Small intestine (tissue), 16 donors: ENCODE measurements at places on chromosomes 2 and 18. TPM values are rescaled to one million over a fixed set of nuclear protein-coding genes. Genes with fewer than 3 reads are reported as not detected.

- no peak overlapping the region for H3K4me3 ChIP-seq
- no peaks in the 10 kb centered on the region for H3K4me1 ChIP-seq
- H3K36me3 ChIP-seq, result no peaks in the 10 kb centered on the region
- H3K27ac ChIP-seq, result no peak overlapping the region
Measured at GRCh38 chr18:37464257-37464656, 101.3 kb downstream of the CELF4 start.

Gene HTR2B
- not detected for polyA plus RNA-seq

- H3K27me3 ChIP-seq, result no peaks in the 10 kb centered on the region
- no peak overlapping the region for H3K4me3 ChIP-seq
- no peak for DNase-seq
- H3K27ac ChIP-seq, result no peak overlapping the region
- no peaks in the 10 kb centered on the region for H3K4me1 ChIP-seq
Measured at GRCh38 chr18:38887671-38888020, 1322.0 kb upstream of the CELF4 start.

GRCh38 chr2:172300851-172301250, 126.5 kb upstream of the ITGA6 start:
- H3K4me3 ChIP-seq, result no peak overlapping the region
- DNase-seq, result no peak
- no peak overlapping the region for H3K27ac ChIP-seq
- H3K27me3 ChIP-seq, result no peaks in the 10 kb centered on the region
- no peaks in the 10 kb centered on the region for H3K4me1 ChIP-seq

Gene STON1
- 3.6 TPM for polyA plus RNA-seq

Gene HOXD4
- not detected for polyA plus RNA-seq

Gene ANKRD62
- polyA plus RNA-seq, result not detected

- H3K36me3 ChIP-seq, result no peaks in the 10 kb centered on the region
- no peak for DNase-seq
- H3K27me3 ChIP-seq, result no peaks in the 10 kb centered on the region
- no peak overlapping the region for H3K4me3 ChIP-seq
- H3K27ac ChIP-seq, result no peak overlapping the region
- no peaks in the 10 kb centered on the region for H3K4me1 ChIP-seq
Measured at GRCh38 chr2:217160103-217160743, 300.4 kb upstream of the TNP1 start.

DNA sequence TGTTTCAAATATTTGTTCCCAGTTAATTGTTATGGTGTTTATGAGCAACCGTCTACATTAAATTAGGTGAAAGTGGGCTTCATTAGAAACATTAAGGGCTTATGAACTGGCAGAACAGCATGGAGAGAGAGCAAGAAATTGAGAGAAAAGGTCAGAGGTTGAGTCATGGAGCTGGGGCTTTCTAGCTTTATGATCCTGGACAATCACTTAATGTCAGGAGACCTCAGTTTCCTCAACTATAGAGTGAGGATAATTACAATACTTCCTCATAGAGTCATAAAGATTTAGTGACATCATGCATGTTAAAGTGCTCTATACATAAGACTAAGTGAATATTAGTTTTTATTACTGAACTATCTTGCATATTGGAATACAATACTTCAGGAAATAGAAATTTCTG, 83.9 kb downstream of the PLCL1 start:
- no peak overlapping the region for H3K27ac ChIP-seq
- H3K36me3 ChIP-seq, result no peaks in the 10 kb centered on the region
- no peak overlapping the region for H3K4me3 ChIP-seq

Gene CAVIN2
- polyA plus RNA-seq, result 8.1 TPM

DNA sequence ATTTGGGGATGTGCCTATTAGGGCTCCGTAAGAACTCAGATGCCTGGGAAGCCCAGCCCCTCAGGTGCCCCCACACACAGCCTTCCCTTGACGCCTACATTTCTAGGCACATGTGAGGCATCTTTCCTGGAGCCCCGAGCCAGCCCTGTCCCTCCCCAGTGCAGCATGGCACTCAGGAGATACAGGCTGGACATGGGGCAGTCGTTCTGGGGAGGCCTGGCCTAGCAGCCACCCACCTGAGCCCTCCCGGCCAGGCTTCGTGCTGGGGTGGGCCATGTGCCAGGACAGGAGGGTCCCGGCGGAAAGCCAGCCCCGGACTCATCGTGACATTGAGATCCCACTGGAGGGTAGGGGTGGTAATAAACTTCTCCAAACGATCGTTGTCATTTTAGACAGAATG, 15.2 kb downstream of the BOK start:
- H3K4me3 ChIP-seq, result no peak overlapping the region
- H3K36me3 ChIP-seq, result no peaks in the 10 kb centered on the region
- H3K27ac ChIP-seq, result no peak overlapping the region
- H3K27me3 ChIP-seq, result no peaks in the 10 kb centered on the region

Gene ZNF385B
- 0.21 TPM for polyA plus RNA-seq

GRCh38 chr2:118530976-118531375, 316.5 kb downstream of the EN1 start:
- H3K27me3 ChIP-seq, result no peaks in the 10 kb centered on the region
- H3K27ac ChIP-seq, result no peak overlapping the region
- H3K36me3 ChIP-seq, result no peaks in the 10 kb centered on the region
- no peak overlapping the region for H3K4me3 ChIP-seq
- H3K4me1 ChIP-seq, result no peaks in the 10 kb centered on the region
- DNase-seq, result no peak

Gene IL37
- not detected for polyA plus RNA-seq

DNA sequence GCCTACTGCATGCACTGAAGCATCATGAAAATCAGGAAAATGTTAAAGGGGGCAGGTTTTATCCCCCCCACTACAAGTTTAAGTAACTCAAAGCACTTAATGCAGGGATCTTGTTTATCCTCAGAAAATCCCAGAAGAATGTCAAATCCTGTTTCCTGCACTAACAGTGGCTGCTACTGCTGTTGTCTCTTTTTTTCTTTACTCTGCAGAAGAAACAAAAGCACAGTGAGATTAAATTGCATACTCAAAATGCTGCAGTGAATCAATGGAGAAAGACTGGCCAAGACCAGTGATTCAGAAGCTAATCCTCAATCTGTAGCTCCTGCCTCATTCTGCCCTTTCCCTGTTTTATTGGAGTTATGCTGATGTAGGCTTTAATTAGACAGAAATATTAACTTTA, 332.3 kb upstream of the FIGN start:
- no peaks in the 10 kb centered on the region for H3K27me3 ChIP-seq
- no peaks in the 10 kb centered on the region for H3K36me3 ChIP-seq
- DNase-seq, result no peak
- H3K4me3 ChIP-seq, result no peak overlapping the region
- H3K4me1 ChIP-seq, result no peaks in the 10 kb centered on the region

DNA sequence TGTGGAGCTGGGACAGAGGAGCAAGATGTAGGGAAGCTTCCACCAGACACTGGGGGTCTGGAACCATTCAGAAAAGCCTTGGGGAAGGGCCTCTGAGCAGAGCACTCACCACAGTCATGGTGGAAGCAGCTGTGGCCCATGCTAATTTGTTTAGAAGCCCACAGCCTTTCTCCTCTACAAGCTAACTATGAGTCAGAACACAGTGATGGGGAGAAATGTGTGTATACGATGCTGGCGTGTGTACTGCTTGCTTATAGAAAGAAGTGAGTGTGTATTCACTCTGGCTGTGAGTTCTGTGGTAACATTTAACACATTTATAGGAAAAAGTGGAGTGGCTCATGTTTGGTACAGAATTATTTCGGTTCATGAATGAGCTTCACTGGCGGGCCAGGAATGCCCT, 157.0 kb upstream of the ACAA2 start:
- H3K4me3 ChIP-seq, result no peak overlapping the region
- H3K4me1 ChIP-seq, result peaks cover 2% of the 10 kb centered on the region

DNA sequence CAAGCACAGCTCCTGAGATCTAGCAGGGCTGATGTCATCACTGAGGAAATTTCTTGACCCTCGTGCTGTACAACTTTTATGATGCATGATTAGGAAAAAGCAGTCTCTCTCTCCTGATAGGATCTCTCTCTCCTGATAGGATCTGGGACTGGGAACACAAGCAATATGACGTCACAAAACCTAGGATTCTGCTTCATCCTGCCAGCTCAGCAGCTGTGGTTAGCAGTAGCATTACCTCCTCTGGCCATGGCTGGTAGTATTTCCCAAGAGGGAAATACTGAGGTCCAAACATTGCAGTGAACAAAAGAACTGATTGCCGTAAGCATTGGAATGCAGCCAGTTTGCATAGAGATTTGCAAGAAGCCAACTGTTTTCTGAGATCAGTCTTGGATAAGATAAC, 521.2 kb upstream of the POU3F3 start:
- no peaks in the 10 kb centered on the region for H3K4me1 ChIP-seq
- no peak overlapping the region for H3K27ac ChIP-seq
- H3K36me3 ChIP-seq, result no peaks in the 10 kb centered on the region
- DNase-seq, result peak; percentile 22

- DNase-seq, result no peak
- H3K27me3 ChIP-seq, result peaks cover 16% of the 10 kb centered on the region
- H3K36me3 ChIP-seq, result no peaks in the 10 kb centered on the region
- no peaks in the 10 kb centered on the region for H3K4me1 ChIP-seq
- no peak overlapping the region for H3K4me3 ChIP-seq
- no peak overlapping the region for H3K27ac ChIP-seq
Measured at GRCh38 chr2:177021706-177022343, 190.8 kb upstream of the HNRNPA3 start.

DNA sequence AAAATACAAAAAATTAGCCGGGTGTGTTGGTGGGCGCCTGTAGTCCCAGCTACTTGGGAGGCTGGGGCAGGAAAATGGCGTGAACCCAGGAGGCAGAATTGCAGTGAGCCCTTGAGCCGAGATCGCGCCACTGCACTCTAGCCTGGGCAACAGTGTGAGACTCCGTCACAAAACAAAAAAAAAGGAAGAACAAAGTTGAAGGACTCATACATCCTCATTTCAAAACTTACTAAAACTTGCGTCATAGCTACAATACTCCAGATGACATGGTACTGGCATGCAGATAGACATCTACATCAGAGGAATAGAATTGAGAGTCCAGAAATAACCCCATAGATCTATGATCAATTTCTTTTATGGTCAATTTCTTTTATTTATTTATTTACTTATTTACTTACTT, 13.6 kb upstream of the CYP27C1 start:
- no peaks in the 10 kb centered on the region for H3K27me3 ChIP-seq
- no peaks in the 10 kb centered on the region for H3K4me1 ChIP-seq
- H3K4me3 ChIP-seq, result no peak overlapping the region

DNA sequence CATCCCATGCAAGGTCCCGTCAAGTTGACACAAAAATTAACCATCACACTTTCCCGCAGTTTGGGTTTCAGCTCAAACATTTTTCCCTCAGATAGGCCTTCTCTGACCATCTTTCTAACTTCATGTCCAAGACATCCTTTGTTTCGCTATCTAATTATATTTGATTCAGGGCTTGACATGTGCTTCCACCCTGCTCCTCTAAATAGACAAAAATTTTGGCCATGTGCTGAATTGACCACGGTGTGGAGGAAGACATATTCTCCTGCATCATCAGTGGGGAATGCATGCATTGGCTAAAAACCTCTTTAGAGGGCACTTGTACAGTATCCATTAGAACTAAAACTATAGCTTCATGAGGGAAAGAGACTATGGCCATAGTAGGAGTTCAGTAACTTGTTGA, 81.2 kb downstream of the PLCL1 start:
- H3K4me1 ChIP-seq, result no peaks in the 10 kb centered on the region
- no peaks in the 10 kb centered on the region for H3K36me3 ChIP-seq
- no peak for DNase-seq
- no peak overlapping the region for H3K4me3 ChIP-seq
- no peaks in the 10 kb centered on the region for H3K27me3 ChIP-seq

- H3K27ac ChIP-seq, result no peak overlapping the region
- no peak overlapping the region for H3K4me3 ChIP-seq
- no peak for DNase-seq
- H3K4me1 ChIP-seq, result no peaks in the 10 kb centered on the region
Measured at GRCh38 chr2:30628341-30628740, 178.9 kb downstream of the CAPN13 start.

Gene REG1B
- 3,920 TPM for polyA plus RNA-seq

- DNase-seq, result no peak
- no peaks in the 10 kb centered on the region for H3K36me3 ChIP-seq
- no peak overlapping the region for H3K4me3 ChIP-seq
- no peak overlapping the region for H3K27ac ChIP-seq
- H3K27me3 ChIP-seq, result no peaks in the 10 kb centered on the region
Measured at GRCh38 chr18:75531212-75531850, 103.8 kb upstream of the SMIM21 start.

Gene HOXD10
- 0.09 TPM for polyA plus RNA-seq
